ENCODE measurements at places on chromosomes 3 and 15. TPM values are rescaled to one million over a fixed set of nuclear protein-coding genes. Genes with fewer than 3 reads are reported as not detected.

SH3BP5 gene
- 50.7 TPM for total RNA-seq

PLCL2 gene
- total RNA-seq: 8.9 TPM

WDR93 gene
- total RNA-seq: not detected

CCDC54 gene
- total RNA-seq: not detected

CCR8 gene
- total RNA-seq: not detected

WDR72 gene
- not detected for total RNA-seq

PLA2G4D gene
- total RNA-seq: not detected
